ENCODE measurements at places on chromosomes 3 and 15. TPM values are rescaled to one million over a fixed set of nuclear protein-coding genes. Genes with fewer than 3 reads are reported as not detected.

Gene RPN1
- total RNA-seq = 188 TPM

Gene ZCWPW2
- total RNA-seq = 1.0 TPM

Gene GUCA1C
- not detected for total RNA-seq

Gene ANO10
- total RNA-seq = 53.9 TPM

Gene FOXB1
- not detected for total RNA-seq

Gene GOLGA8N
- 4.2 TPM for total RNA-seq

Gene SOX14
- total RNA-seq = not detected

Gene CYP8B1
- total RNA-seq = not detected

Gene GXYLT2
- total RNA-seq = 8.4 TPM

DNA sequence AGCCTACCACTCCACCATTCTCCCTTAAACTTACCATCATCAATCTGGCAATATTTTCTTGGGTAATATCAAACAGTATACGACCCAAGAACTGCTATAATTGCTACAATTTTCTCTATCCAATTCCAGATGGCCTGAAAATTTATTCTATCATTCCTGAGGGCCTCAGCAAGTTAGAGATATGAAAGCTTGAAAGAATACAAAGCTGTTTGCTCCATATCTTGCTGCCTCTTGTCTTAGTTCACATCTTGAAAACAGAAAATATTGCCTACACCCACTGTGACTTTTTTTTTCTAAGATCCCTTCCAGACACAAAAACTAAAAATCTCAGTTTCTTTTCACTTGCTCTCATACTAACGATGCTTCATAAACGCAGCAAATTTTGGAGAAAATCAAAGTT is 898.9 kb downstream of the OTOL1 start:
- DNase-seq = no peak

DNA sequence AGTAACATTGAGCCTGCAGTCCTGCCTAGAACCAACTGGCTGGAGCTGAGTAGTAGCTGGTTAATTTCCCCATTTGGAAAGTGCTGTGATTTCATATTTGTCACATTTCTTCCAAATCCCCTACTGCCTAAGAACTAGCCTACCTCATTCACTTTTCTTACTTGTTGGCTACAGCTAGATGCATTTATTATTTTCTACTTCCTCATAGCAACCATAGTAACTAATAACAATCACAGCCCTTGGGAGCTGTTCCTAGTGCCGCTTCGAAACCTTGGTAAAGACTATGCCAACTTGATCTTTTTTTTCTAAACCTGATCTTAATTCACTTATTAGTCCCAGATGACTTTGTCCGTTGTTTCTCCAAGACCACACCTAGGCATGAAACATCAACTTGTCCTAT is 240.3 kb downstream of the FGF12 start:
- DNase-seq = no peak

- peak; percentile 41 for DNase-seq
These were observed 20.4 kb upstream of the SATB1 start for GRCh38 chr3:18445401-18446148.

- DNase-seq = peak; percentile 56
These were observed 1.6 kb upstream of the CHST13 start for GRCh38 chr3:126522363-126522788.

DNA sequence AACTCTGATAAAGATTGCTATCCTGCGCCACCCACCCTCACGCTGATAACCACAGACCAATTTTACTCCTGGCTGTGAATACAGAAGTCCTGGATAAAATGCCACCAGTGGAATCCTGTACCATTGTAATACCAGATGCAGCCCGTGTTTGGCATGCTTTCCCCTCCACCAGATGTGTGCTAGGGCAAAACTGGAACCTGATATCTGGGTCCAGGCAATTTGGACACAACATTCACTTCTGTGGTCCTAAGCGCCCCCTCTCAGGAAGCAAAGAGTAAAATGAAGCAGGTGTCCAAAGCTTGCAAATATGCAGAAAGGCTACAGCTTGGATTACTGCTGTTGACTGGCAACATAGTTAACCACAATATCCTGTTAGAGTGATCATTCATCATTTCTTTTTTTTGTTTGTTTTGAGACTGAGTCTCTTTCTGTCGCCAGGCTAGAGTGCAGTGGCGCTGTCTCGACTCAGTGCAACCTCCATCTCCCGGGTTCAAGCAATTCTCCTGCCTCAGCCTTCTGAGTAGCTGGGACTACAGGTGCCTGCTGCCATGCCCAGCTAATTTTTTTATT is 32.8 kb downstream of the LOXL1 start:
- DNase-seq = no peak

DNA sequence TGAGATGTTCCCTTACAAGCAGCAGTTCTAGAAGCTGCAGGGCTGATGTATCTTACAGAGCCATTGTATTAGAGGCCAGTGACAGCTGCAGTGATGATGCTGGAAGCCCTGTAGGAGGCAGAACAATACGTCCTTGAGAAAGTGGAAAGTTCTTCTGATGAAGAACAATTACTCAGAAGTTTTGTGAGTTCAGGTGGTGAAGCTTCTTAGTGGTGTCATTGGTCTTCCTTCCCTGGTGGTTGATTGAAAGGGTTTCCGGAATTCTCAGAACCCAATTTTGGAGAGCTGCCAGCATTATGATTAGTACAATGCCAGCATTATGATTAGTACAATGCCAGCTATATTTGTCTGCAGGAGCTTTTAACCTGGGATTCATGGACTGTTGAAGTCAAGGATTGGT is 356.4 kb downstream of the MFSD1 start:
- DNase-seq = no peak

- DNase-seq = no peak
These were observed 101.2 kb downstream of the NFKBIZ start for GRCh38 chr3:101950510-101950909.
